ENCODE measurements at places on chromosomes 11 and 22.

- no peak for DNase-seq
Measured at GRCh38 chr11:128447233-128447632, 140.1 kb downstream of the ETS1 start.

DNA sequence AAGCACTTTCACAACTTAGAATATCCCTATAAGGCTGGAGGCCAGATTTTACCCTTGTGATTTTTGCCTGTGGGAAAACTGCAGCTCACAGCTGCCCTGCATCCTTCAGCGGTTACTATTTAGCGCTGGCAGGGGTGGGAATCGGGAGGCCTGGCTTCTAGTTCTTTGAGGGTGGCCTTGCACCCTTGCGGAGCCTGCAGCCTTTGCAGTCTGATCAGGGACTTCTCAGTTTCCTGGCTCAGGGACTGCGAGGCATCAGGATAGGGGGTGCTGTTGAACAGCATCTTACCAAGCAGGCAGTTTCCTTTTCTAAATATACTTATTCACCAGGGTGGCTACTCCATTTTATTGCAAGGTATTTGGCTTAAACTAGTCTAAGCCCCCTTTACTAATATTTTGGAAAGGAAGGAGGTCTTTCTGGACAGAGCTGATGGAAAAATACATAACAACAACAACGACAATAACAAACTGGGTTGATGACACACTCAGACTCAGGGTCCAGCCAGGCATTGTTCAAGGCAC is 2.9 kb upstream of the APOA1 start:
- no peak for DNase-seq

DNA sequence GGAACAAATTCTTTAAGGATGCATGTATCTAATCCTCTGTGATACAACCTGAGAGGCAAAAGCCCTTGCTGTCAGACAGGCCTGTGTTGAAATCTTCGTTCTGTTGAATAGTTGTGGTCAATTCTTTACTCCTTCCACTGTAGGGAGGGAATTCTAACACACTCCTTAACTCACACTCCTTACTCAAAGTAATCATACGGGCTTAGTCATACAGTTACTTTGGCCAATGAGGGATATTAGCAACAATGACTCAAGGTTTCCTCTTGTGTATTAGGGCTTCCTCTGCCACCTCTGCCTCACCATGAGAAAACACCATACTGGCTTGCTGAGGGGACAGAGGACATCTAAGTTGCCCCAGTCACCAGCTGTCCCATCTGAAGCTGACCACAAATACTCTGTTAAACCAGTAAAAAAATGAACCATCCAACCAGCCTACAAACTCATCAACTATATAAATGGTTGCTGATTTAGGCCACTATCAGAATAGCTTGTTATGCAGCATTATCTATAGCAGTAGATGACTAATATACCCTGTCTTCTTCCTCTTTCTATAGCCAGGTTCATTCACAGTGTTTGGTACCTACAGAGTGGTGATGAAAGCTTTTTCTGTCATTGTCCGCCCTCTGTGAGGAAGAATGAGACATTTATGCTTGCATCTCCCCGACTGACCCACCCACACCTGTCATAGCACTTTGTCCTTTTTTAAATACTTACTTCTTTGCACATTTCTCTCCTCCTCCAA is 322.8 kb upstream of the SYN3 start:
- no peak for DNase-seq

- DNase-seq = no peak
Measured at GRCh38 chr11:63985812-63986155, 454 bp upstream of the OTUB1 start.

- peak; percentile 82 for DNase-seq
Measured at GRCh38 chr11:44911029-44911814, 39.5 kb downstream of the TP53I11 start.

DNA sequence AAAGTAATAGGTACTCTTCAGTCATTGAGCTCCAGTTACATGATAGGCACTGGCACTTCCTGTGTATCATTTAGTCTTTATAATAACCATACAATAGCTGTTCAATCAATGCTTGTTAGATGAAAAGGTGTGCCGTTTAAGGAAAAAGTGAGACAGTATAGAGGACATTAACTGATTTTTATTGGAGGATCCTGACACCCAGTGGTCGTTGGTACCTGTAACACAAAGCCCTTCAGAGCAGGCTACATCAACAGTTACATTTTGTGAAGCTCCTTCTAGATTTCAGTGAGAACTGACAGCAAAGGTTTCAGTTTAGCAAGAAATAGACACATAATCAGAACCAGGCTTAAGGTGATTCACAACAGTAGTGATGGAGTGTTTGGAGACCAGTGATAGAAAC is 44.2 kb downstream of the CCDC81 start:
- DNase-seq = no peak

- DNase-seq = peak; percentile 27
Measured at GRCh38 chr11:30873924-30874610, 287.9 kb upstream of the MPPED2 start.

GRCh38 chr11:11592146-11592684 is 29.6 kb downstream of the GALNT18 start:
- DNase-seq = no peak

- DNase-seq = peak; percentile 50
Measured at GRCh38 chr22:31173386-31174145, 13.6 kb downstream of the RNF185 start.

All from COLO829 (cell line).